ENCODE measurements at places on chromosomes 12 and 14.

DNA sequence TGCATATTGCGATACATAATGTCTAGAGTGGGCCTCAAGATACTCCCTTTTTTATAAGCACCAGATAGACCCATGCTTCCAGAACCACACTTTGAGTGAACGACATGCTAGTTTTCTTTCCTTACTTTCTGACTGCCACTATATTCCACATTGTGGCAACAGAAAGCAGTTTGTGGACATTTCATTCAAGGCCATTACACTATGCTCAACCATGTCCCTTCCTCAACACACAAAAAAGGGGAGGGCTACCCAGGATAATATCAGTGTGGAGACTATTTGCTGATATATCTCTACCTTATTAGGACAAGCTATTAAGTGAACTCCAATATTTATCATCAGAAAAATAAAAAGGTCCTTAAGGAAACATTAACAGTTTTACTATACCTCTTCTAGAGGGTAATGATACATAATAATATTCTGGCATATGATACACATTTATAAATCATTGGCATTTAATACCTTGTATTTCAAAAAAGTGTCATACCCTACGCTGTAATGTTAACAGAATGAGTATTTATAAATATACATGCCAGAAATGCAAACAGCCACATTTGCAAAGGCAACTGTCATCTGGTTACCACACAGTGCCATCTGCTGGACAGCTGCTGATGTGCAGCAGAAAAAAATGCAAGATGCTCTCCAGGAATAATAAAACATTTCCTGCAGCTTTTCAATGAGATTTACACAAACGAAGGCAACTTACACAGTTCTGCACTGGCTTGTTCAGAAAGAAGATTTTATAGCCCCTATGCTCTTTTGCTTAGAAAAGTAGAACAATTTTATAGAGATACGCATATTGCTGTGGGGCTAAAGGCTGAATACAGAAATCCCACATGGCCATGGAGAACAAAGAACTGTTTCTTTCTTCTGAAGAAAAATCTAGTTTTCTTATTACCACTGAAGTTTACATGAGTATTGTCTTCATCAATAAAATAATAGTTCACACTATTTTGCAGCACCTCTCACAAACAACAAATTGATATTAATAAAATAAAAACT lies 182.2 kb upstream of the GRIP1 start:
- peak; percentile 49 for DNase-seq

DNA sequence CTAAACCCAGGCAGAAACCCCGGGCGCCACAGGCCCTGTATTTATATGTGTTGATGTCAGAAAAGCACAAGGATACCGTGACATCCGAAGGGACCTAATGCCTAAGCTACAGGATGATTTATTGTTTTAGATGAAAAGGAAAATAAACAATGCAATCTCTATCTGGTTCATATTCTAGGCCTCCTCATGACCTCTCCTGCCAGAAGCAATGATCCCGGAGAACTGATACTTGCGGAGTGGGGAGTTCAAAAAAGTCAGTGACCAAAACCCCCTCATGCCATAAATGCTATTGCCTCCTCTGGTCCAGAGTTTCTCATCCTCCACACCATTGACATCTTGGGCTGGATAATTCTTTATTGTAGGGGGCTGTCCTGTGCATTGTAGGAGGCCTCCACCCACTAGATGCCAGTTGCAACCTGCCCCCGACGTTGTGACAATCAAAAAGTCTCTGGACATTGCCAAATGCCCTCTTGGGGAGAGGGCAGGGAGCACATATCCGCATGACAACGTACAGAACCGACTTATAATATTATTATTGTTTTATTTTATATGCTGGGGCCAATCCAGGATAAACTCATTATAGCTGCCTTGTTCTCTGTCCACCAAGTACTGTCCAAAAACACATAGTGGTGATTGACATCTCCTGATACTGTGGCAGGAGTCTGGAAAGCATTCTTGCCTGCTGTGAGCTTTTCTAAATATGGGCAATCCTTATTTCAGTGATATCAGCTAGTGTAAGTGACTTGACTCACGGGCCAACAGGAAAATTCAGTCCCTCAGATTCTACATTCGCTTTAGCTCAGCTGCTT lies 1.1 kb upstream of the CSRP2 start:
- peak; percentile 35 for DNase-seq

DNA sequence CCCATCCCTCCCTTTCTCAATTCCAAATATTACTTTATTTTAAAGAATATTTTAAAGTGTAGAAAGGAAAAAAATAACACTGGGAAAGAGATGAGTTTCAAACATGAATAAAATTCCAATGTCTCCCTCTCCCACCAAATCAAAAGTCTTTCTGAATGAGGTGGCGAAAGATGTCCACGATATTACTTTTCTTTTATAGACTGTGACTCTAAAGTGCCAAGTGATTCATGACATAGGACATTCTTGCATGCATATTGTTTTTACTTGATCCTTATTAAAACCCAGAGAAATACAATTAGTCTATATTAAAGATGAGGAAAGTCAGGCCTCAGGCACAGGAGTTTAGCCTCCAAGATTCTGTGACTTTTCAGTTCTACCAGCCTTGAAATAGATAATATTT lies 16.0 kb upstream of the LUM start:
- peak; percentile 85 for DNase-seq

DNA sequence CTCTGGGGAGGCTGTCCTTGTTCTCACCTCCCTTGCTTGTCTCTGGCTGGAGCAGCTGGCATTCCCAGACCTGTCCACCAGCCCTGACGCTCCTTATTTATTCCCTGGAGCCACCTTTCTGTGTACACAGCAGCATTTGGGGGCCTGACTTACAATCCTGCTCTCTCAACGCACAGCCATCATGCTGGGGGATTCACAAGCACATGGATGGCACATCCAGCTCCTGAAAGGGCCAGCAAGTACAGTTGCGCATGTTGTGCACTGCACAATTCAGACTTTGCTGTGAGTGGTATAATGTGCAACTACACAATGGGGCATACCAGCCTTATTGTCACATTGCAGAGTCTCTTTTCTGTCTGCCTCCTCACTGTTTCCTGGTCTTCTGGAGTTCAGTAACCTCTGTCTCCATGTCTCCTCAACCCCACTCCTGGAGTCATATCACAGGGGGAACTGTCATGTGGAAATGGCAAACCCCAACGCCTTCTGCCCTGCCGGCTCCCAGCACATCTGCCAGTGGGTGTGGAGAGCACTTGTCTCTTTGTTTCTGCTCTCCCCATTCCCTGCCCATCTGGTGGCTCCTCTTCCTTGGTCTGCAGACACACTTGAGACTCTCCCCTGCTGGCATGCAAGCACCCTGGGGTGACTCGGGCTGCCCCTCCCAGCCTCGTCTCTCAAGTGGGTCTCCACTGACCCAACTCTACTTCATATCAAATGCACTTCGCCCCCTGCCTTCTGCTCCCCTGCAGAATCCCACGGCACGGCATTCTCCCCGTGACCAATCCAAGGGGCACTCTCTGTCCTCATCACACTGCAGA lies 41.2 kb upstream of the MEG3 start:
- no peak for DNase-seq

DNA sequence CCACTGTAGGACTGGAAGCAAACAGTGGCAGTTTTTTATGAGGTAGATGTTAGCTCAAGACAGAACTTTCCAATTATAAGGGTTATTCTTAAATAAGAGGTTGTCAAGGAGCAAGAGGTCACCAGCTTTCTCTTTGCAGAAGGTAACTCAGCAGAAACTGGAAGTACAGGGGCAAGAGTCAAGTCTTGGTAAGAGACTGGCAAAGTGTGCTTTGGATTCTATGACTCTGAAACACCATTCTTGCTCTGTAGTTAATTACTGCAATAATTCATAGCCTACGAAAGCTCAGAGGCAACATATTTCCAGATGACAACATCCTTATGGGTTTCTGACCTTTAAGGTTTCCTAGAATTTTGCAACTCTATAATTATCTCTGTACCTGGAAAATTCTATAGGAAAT lies 51.3 kb downstream of the RMST start:
- DNase-seq, result no peak

- DNase-seq, result no peak
Measured at GRCh38 chr12:28294300-28294699, 104.0 kb downstream of the CCDC91 start.

DNA sequence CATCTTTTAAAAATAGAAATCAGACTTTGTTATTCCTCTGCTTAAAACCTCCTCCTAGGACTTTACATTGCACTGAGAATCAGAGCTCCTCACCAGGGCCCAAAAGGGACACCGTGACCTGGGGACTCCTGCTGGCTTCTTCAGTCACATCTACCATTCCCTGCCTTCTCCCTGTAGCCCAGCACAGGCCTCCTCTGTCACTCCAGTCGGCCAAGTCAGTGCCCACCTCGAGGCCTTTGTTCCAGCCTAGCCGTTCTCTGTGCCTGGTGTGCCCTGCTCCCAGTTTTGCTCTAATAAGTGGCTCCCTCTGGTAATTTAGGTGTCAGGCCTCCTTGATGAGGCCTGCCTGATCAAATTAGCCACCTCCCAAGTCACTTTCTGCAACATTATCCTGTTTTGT lies 27.4 kb downstream of the CRADD start:
- no peak for DNase-seq

DNA sequence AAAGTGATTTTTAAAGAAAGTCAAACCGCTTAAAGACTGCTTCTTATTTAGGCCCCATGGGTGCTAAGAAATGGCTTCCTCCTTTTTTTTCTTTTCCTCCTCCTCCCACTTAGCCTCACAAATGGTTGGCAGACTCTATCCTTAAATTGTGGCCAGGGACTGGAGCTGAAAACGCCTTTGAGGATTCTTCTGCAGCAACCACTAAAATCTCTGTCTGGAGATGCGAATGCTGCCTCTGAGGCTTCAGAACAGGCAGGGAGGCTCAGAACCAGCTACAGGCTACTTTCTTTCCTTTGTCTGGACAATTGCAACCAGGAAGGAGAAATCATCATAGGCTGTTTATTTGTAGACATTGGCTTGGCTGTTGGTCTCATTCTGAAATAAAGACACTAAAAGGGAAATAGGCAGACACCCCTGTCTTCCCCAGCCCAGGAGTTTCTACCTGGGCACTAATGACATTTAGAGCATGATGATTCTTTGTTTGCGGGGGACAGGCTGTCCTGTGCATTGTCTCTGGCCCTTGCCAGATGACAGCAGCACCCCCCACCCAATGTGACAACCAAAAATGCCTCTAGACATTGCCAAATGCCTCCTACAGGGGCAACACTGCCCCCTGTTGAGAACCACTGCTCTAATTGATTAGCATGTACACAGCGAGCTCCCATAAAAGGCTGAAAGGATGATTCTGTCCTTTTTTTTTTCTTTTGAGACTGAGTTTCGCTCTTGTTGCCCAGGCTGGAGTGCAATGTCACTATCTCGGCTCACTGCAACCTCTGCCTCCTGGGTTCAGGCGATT lies 50.3 kb downstream of the MAP1LC3B2 start:
- peak; percentile 31 for DNase-seq

DNA sequence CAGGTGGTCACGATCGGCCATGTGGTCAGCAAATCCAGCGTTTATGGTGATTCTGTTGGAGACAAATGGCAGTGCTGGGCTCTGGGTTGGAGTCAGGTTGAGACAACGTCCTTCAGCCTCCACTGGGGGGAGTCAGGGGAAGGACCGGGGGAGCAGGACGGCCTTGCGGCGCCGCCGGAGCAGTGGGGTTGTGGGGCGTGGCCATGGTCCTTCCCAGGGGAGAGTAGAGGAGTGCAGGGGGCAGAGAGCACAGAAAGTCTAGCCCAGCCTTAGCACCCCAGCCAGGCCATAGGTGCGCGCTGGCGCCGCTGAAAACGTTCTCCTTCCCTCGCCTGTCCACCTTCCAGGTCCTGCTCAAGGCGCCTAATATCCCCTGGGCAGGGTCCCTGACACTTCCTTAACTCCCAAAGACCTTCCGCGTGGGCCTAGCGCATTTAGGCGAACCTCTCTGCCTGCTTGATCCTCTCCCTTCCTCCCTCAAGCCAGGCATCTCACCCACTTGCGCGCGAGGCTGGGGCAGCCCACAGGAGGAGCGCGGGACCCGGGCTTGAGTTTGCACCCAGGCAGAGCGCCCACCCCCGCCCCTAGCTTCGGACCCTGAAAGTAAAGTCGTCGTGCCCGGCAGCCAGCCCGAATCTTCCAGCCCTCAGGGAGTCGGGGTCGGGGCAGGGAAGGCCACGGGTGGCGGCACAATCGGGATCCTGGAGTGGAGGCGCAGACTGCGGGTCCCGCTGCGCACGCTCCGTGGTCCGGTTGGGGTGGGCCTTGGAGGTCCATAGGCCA lies 3.1 kb upstream of the KIF26A start:
- DNase-seq, result no peak

DNA sequence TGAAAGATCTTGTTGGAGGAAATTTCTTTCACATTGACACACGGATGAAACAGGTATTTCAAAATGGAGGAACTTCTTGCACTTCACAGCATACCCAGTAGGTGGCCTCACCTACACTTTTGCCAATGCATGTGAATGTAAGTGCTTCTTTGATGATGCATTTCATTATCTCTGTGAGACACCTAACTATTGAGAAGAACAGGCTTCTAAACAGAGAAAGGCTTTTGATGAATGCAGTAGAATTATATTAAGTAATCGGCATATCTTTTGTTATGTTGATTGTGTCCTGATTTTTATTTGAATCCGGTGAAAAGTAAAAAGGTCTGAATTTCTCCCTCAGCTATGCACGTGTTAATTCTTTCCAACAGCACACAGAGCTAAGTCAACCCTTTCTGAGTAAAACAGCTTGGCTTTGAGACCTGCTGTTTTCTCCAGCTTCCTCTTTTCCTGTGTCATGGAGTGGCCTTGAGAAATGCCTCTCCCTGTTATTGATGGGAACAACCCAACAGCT lies 399.0 kb downstream of the NAV3 start:
- peak; percentile 40 for DNase-seq

- no peak for DNase-seq
Measured at GRCh38 chr12:1613860-1614259, 15.2 kb upstream of the WNT5B start.

- DNase-seq, result peak; percentile 68
Measured at GRCh38 chr14:103880348-103881267, 33.2 kb upstream of the PPP1R13B start.

DNA sequence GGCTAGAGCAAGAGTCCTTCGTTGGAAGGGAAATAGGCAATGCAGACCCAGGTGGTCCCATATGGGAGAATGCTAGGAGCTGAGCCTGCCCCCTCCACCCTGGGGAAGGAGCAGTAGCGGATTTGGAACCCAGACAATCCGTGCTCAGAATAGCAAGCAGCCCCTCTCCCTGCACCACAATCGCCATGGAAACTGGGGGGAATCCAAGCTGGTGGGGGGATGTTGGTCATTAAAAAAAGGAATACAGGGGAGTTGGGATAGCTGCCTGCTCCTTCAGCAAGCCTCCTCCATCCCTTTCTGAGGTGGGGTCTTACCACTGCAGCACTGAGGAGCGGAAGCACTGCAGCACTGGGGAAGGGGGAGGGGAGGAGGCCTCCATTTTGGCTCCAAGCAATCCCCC lies 2.9 kb downstream of the RND1 start:
- DNase-seq, result no peak
